ENCODE measurements at places on chromosomes 2 and 18.
A peak's percentile ranks its signal among the peaks of the same experiment; 100 is the strongest.

GRCh38 chr2:66431846-66432587 lies 2.9 kb upstream of the MEIS1 start:
- DNase-seq = no peak

DNA sequence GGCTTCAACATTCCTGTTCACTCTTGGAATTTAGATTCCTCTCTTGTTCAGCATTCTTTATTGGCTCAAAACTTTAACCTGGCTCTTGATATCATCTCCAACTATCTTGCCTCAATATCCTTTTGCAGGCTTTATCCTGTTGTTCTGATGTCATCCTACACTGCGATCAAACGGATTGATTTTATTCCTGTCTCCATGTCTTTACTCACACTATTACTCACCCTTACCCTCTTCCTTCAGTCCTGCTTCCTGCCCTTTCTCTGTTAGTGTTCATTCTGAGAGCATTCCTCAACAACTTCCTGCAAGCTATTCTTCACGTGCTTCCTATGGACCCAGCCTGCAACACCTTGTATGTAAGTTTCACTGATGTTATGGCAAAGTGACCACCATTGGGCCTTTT lies 264.7 kb downstream of the RNF152 start:
- DNase-seq = no peak

- DNase-seq = no peak
Observed at GRCh38 chr2:201122276-201122675, 6.3 kb downstream of the CFLAR start.

DNA sequence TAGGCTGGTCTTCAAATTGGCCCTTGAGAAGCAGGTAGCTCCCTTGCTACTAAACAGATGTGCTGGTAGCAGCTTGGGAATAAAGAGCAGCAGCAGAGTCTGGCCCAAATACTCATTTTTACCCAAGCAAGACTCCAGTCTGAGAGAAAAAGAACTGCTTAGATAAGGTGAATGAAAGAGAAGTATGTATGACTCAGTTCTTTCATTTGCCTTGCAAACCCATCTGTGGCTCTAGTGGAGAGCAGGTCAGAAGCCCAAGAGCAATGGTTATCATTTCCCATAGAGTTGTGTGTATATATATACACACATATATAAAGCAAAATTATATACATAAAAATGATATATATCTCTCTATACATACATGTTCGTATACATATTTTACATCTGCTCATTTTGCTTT lies 80.3 kb downstream of the CAMKMT start:
- no peak for DNase-seq

DNA sequence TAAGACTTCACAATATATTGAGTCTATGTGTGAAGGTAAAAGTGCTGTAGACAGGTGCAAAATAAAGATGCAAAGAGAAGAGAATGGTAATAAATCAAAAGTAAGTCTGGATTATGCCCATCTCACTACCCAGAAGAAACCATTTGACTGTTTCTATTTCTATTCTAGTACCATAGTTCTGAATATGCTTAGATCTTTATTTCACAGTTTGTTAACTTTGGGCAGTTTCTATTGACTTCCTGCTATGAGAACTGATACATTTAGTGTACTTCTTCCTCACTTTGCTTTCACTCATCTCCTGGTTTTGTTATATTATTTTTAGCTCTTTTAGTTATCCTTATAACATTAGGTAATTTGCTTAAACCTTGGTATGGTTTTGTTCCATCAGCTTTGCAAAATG lies 94.9 kb downstream of the HS1BP3 start:
- DNase-seq = no peak

GRCh38 chr18:26477828-26478466 lies 70.4 kb downstream of the KCTD1 start:
- no peak for DNase-seq

- DNase-seq = no peak
Observed at GRCh38 chr2:85920810-85921545, 32.2 kb upstream of the ST3GAL5 start.

DNA sequence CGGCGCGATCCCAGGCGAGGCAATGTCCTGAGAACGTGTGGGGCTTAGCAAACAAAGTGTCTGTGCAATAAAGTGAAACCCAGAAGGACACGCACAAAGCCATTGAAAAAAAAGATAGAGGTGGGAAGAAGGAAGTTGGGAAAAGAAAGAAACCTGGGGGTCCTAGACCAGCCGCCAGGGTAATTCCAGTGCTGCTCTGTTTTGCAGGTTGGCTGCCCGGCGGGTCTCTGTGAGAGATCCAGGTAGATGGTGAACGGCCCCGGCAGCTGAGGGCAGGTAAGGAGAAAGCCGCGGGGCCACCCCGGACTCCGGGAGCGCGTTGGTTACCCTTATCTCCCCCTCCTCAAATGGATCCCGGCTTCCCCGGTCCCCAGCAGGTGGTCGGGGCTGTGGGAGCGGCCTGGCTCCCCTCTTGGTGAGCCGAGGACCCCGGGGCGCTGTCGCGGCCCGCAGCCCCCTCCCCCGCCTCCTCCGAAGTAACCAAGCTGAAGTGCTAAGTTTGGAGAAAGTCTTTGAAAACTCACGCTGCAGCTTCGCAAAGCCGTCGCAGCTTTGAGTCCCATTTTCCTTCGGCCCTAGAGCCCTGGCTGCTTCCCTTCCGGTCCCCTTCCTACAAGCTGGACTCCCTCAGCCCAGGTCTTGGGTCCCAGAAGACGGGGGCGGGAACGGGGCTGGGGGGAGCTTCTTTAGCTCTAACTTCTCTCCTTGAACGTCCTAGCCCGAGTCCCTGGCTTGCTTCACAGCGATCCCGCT lies 588 bp downstream of the OTX1 start:
- no peak for DNase-seq

DNA sequence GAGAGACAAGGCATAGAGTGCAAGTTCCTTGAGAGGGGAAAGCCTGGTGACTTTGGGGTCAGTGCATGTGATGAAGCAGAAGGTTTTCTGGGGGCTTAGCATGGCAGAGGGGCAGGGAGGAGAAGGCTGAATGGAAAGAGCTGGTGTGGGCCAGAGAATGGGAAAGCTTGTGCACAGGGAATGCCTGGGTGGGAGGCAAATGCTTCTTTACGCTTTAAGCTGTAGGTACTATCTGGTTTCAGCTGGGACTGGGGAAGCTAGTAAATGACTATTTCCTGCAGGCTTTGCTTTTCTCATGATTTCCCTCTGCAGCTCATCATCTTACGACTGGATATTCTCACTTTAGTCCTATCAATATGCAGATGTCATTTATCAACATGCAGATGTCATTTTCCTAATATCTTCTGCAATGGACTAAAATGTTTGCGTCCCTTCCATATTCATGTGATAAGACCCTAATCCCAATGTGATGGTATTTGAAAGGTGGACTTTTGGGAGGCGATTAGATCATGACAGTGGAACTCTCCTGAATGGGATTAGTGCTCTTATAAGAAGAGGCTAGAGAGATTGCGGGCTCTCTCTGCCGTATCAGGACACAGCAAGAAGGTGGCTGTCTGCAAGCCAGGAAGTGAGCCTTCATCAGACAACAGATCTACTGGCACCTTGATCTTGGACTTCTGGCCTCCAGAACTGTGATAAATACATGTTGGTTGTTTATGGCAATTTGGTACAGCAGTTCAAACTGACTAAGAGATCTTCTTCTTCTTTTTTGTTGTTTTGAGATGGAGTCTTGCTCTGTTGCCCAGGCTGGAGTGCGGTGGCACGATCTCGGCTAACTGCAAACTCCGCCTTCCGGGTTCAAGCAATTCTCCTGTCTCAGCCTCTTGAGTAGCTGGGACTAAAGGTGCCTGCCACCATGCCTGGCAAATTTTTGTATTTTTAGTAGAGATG lies 50.1 kb downstream of the MYCN start:
- DNase-seq = no peak

- no peak for DNase-seq
Observed at GRCh38 chr18:35592298-35592697, 10.8 kb downstream of the GALNT1 start.

- peak; percentile 70 for DNase-seq
Observed at GRCh38 chr2:230564805-230565779, 147.6 kb upstream of the CAB39 start.

DNA sequence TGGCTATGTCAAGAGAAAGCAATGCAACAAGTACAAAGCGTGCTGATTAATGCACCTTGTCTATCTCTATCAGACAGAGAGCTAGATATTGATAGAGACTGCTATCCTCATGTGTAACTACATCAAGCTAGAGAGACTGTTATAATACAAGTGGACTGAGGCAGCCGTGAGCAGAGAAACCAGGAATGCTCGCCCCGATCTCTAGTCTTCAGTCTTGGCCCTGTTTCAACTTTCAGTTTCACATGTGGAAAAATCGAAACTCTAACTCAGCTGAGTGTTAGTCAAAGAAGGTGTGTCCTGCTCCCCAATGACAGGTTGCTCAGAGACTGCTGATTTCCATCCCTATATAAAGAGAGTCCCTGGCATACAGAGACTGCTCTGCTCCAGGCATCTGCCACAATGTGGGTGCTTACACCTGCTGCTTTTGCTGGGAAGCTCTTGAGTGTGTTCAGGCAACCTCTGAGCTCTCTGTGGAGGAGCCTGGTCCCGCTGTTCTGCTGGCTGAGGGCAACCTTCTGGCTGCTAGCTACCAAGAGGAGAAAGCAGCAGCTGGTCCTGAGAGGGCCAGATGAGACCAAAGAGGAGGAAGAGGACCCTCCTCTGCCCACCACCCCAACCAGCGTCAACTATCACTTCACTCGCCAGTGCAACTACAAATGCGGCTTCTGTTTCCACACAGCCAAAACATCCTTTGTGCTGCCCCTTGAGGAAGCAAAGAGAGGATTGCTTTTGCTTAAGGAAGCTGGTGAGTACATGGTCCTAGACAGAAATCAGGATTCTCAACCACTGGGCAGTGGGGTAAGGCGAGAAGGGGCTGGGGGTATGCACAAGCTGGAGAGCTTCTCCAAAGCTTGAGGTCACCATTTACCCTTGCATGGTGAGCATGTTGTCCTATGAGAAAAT lies at the start of gene RSAD2:
Gene RSAD2, plus strand, starts transcription at position 376 of the 903 bp plus-strand sequence. Its CDS starts 24 bp downstream, at position 400.
- DNase-seq = no peak

DNA sequence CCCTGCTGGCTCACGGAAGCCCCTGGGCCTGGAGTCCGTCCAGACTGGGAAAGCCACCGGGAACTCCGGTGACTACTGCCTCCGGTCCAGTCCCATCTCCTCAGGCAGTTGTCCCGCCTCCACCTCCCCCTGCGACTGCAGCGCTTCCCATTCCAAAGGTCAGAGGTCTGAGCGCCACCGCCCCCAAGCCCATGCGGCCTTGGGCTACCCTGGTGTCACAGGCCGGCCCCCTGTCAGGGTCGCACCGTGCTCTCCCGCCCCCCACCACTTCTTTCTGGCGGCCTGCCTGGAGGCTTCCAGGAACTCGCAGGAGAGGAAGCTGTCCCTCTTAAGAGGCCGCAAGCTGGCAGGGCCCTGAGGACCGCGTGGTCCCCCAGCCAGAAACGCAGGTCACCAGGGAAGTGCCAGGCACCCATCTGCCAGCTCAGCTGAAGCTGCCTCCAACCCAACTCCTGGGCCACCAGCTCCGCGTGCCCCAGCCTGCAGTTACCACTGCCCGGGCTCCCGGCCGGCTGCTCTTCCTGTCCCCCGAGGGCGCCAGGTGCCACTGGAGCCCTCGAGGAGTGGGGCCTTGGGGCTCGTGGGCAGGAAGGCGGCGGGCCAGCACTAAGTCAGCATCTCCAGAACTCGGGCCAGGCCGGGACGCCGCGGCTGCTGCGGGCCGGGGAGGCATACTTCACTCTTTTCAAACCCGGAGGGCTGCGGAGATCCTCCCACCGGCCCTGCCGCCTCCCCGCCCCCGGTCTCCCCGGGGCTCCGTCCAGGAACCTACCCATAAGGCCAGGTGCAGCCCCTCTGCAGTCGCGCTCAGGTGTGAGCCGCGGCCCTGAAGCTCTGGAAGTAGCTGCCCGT lies 83.3 kb upstream of the POMC start:
- peak; percentile 64 for DNase-seq

DNA sequence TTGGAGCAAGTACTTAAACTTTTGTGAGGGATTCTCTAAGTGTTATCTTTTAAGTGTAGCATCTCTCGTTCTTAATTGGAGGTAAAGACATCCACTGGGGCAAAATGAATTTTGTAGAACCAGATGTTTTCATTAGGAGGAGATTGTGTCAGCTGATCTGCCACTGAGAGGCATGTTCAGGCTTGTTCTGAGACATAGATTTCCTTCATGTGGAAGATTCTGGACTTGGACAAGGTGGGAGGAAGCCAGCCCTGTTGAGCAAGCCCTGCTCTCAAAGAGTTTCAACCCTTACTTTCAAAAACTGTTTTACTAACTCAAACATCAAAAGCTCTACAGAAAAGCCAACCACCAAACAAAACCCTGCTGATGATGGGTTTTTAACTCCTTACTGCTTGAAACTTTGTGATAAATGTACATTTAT lies 6.5 kb downstream of the MAP4K4 start:
- no peak for DNase-seq

DNA sequence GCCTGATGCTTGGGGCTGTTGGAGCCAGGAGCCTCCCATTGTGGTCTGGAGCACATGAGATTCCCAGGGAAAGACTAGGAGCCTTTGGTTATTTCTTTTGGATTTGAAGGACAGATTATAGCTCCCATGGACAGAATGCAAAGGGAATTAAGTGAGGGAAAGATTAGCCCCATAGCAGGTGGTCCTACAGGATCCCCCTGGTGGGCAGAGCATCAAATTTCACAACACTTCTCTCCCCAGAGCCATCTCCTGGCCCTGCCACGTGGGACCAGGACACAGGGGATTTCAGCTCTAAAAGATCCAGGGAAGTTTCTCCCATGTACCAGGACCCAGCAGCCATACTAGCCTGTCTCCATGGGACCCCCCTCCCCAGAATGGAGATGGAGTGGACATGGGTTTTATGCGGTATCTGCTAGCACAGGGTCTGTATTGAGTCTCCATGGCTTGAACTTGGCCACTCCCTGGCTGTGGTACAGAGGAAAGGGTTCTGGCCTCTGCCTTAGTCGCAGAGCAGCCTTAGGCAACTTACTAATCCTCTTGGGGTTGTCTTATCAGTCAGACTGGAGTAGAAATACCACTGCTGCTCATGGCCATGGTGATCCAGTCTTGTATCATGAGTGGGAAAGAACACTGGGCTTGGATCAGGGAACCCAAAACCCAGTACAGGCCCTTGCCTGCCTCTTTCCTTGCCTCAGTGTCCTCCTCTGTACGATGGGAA lies 6.8 kb upstream of the PLB1 start:
- no peak for DNase-seq

- DNase-seq = no peak
Observed at GRCh38 chr18:28108254-28108653, 68.7 kb downstream of the CDH2 start.

- DNase-seq = no peak
Observed at GRCh38 chr2:180690611-180691010, 289.8 kb upstream of the UBE2E3 start.

GRCh38 chr2:3025984-3026383 lies 351.6 kb downstream of the EIPR1 start:
- no peak for DNase-seq

- DNase-seq = no peak
Observed at GRCh38 chr18:48375150-48375800, 33.9 kb downstream of the ZBTB7C start.

- no peak for DNase-seq
Observed at GRCh38 chr2:134454426-134454825, 200.6 kb downstream of the MGAT5 start.

- DNase-seq = no peak
Observed at GRCh38 chr2:141384676-141385075, 746.1 kb downstream of the LRP1B start.
